ENCODE measurements at places on chromosomes 12 and 14.

DNA sequence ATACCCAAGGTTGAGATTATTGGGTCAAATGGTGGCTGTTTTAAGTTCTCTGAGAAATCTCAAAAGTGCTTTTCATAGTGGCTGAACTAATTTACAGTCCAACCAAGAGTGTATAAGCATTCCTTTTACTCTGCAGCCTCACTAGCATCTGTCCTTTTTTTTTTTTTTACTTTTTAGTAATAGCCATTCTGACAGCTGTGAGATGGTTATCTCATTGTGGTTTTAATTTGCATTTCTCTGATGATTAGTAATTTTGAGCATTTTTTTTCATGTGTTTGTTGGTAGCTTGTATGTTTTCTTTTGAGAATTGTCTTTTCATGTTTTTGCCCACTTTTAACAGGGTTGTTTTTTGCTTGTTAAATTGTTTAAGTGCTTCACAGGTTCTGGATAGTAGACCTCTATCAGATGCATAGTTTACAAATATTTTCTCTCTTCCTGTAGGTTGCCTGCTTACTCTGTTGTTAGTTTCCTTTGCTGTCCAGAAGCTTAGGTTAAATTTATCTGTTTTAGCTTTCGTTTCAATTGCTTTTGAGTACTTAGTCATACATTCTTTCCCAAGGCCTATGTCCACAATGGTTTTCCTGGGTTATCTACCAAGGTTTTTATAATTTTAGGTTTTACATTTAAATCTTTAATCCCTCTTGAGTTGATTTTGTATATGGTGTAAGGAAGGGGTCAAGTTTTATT is 881.3 kb upstream of the SEL1L start:
- DNase-seq: no peak

DNA sequence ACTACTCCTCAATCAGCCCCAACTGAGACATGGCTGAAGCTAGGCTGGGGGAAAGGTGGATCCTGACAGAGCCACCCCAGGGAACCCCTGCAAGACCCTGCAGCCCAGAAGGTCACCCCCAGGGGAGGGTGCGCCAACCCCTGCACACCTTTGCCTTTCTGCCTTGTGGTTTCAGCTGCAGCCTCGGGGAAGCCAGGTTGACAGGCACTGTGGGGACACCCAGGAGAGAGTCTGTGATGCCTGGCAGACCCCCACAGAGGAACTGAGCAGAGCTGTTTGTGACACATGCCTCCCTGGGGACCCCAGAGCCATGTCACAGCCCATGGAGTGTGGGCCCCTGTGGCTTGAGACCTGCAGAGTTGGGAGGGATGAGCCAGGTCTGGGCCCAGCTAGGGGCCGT is 11.8 kb upstream of the HHIPL1 start:
- no peak for DNase-seq

GRCh38 chr12:59056966-59057365 is 136.7 kb upstream of the LRIG3 start:
- DNase-seq: no peak

DNA sequence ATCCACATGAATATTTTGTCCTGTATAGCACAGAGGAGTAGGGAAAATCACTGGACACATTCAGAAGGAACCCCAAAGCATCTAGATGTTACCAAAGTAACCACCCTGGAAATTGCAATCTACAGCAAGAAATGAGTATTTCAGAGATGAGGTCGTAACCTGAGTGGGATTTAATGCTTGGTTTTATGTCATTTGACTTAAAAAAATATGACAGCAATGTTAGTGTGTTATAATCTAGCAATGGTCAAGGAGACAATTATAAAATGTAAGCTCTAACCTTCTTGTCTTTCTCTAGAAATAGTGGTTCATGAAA is 256.6 kb downstream of the NAV3 start:
- DNase-seq: no peak

GRCh38 chr12:66624806-66625205 is 54.1 kb downstream of the GRIP1 start:
- no peak for DNase-seq

DNA sequence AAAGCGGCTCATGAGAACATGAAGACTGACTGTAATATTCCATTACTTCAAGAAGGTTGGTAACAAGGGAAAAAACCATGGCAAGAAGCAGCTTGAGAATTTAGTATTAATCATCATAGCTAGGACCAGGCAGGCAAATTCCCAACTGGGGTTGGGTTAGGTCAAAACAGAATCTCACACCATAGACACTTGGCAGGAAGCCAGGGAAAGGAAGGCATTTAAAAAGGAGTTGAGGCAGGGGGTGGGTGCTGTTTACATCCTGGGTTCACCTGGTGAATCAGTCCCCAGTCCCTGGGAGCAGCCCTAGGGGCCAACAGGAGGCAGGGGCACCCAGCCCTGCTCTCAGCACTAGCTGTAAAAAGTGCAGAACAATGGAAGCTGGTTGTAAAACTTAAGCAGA is 108.6 kb downstream of the EGLN3 start:
- DNase-seq: no peak

GRCh38 chr14:52863334-52863700 is 71.9 kb upstream of the GNPNAT1 start:
- DNase-seq: no peak

GRCh38 chr12:70920891-70921290 is 353 bp upstream of the PTPRR start:
- DNase-seq: no peak

- DNase-seq: no peak
Observed at GRCh38 chr12:53561590-53561953, 54.3 kb upstream of the NPFF start.

DNA sequence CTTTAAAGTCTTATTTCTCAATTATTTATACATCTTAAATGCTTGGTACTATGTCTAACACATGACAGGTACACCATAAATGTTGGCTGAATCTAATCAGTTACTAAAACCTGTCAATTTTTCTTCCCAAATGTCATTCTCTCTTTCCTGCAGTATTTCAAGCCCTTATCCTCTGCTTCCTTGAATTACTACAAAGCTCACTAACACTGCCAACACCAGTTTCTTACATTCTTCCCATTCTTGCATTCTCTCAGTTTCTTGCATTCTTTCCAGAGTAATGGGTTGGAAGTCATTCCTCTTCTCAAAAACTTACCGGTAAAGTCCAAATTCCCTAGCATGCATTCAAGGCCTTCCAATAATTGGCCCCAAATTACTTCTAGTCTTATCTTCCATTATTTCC is 9.6 kb upstream of the SMARCC2 start:
- DNase-seq: no peak

- DNase-seq: no peak
Observed at GRCh38 chr14:59359431-59360124, 105.6 kb downstream of the GPR135 start.

DNA sequence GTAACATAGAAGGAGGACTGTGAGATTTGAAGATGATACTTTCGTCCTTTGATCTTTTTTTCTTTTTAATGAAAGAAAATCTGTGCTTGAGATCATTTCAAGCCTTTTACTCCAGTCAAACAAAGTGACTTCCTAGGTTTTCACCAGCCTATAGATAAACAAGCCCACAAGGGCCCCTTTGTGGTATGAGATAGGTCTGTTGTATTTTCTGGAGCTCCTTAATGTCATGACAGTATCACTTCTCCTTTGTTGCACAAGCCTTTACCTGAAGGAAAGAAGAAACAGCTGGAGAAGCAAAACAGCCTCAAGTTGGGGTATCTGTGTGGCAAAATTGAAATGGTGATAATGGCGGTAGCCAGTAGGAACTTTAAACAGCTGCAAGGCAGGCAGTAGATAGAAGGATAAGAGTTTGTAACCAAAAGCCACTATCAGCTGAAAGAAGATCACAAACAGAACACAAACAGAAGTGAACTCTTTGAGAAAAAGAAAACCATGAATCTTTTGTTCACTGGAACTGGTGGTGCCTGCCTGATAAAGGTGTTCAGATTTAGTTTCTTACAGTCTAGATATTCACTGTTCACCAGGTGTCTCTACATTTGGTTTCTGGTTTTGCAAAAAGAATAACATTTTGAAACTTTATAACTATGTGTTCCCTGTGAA is 96.8 kb downstream of the LGR5 start:
- DNase-seq: no peak

DNA sequence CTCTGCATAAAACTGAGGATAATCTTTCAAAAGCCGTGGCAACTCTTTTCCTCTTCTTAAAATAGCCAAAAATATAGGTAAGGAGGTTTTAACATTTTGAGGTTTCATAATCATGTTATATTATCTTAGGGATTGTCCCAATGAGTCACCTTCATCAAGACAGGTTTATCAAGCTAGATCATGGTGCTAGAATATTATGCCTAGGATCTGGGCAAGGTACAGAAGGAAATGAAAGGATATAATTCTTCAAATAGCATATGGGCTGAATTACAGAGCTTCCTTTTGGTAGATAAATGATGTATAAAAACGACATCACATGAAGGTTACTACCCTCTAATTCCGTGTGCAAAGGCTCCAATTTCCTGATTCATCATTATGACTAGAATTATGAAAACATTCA is 28.6 kb upstream of the TBC1D15 start:
- DNase-seq: no peak

DNA sequence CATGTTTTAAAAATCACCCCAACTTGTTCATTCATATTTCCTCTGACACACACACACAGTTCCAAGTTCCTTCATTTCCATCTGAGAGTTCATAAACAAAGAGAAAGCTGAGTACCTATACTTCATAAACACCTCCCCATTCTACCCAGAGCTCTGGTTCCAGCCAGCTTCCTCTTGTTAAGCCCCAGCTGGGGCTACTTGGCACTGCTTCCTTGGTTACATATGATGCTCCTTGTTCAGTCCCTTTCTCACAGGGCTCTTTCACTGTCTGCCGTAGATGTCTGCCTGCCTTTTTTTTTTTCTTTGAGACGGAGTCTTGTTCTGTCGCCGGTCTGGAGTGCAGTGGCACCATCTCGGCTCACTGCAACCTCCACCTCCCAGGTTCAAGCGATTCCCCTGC is 77.5 kb downstream of the COX16 start:
- no peak for DNase-seq

- no peak for DNase-seq
Observed at GRCh38 chr12:20624718-20625117, 70.4 kb upstream of the SLCO1C1 start.

DNA sequence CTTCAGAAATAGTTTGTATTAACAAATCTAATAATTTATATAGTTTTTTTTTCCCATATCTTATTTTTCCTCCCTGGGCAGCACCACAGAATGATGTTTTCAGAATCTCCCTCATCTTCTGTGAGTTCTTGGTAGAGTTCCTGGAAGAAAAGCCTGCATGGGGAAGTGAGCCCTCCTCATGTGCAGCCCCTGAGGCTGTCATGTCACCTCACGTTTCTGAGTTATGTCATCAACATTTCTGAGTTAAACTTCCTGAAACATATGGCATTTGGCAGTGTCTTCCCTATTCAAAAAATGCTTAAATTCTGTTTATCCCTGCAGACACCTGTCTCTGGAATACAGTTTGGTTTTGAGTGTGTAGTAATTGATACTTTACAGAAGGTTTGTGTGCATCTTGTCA is 979.0 kb downstream of the TMEM121 start:
- DNase-seq: no peak

- no peak for DNase-seq
Observed at GRCh38 chr14:74654931-74655330, 42.9 kb upstream of the LTBP2 start.

DNA sequence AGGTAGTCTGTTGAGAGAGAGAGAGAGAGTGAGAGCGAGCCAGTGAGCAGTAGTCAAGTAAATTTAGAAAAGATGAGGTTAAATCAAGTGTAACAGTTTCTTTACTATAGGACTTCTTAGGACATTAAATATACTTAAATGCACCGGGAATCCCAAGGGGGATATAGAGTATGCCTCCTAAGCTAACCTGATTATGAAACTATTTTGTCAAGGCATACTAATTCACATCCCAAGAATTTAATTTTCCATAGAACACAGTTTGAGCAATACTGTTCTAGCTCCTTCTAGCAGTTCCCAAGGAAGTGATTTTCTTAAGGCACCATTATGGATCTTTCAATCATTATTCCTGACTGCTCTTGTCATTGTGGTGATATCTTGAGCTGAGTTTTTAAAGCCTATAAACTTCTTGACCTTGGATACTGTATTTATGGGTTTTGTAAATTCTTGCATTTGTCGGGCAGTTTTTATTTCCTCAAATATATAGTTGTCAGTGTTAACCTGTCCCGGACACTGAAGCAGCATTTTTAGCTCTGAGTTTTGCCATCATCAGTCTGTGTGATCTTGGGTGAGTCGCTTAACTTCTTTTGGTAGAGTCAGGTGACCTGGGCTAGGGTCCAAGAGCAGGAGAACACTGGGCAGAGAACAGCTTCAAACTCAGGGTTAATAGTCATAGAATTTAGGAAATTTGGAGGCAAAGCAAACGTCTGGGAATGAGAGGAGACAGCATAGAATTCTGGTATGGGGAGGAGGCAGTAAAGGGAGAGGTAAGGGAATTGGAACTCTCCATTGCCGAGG is 196.5 kb upstream of the FRMD6 start:
- no peak for DNase-seq

DNA sequence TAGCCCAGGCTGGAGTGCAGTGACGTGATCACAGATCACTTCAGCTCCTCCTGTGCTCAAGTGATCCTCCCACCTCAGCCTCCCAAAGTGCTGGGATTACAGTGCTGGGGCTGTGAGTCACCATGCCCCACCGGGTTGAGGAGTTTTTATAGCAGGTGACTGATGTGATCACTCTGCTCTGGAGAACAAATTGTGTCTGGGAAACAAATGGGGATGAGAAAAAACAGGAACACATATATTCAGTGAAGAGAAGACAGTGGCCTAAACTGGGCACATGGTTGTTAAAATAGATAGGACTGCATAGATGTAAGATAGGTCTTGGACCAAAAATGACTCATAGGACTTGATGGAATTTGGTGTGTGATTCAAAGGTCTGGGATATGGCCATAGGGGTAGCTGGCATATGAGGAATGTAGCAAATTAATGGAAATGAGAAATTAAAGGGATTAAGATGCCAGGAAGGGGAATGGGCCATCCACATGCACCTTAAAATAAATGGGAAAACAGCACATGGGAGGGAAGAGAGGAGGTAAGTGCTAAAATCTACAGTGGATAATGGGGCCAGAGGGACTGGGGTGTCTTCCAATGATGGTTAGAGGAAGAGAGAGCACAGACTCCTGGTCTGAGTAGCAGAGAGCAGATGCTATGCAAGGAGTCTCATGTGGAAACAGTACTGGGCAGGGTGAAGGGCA is 11.2 kb downstream of the BCAT1 start:
- DNase-seq: no peak

- DNase-seq: no peak
Observed at GRCh38 chr12:46711756-46712155, 114.0 kb downstream of the SLC38A4 start.

DNA sequence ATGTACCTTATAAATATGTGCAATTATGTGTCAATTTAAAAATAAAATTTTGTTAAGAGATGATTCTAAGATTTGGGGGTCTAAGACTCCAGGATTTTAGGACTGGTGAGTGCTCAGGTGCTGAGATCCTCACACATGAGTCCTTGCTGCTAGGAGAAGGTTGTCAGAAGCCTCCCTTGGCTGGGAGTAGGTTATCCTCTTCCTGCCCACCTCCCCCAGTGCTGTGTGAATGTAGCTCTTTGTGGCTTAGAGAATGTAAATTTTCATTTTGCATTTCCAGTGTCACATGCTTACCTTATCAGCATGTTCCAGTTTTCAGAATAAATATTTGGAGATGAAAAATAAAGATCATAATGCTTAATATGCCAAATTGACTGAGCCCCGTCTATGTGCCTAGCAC is 114.2 kb upstream of the MDM1 start:
- DNase-seq: no peak

Measured in anterior cingulate cortex (tissue), 58 donors.